Stimulated activated CD4-positive, alpha-beta T cell treated with anti-CD3 and anti-CD28 coated beads, TNF-alpha, amount 100 ng/mL, for 1 hour (primary cell): ENCODE measurements at places on chromosomes 3 and 15.

GRCh38 chr15:48823237-48823636 is 12.4 kb upstream of the CEP152 start:
- DNase-seq, result no peak

DNA sequence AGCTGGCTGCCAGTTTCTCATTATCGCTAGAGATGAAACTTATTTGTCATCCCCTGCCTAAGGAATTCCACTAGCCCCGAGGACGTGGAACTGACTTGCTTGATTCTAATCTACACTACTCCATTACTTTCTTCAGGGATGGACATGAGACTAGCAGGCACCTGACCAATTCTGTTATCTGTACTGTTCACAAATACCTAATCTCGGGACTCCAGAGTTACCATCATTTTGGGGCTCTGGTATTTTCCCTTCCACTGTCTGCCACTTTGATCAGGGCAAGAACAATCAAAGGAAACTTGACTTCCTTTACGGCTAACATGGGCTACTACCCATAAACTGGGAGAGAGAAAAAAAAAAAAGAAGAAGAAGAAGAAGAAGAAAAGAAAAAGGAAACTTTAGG is 27.8 kb downstream of the BMF start:
- no peak for DNase-seq

- DNase-seq, result peak; percentile 65
Measured at GRCh38 chr15:40843885-40844695, at the start of gene SPINT1. Gene SPINT1, plus strand, starts transcription at chr15:40844048. Its CDS starts 507 bp downstream, at chr15:40844555.

- no peak for DNase-seq
Measured at GRCh38 chr15:62452667-62453066, 287.6 kb upstream of the C2CD4B start.

DNA sequence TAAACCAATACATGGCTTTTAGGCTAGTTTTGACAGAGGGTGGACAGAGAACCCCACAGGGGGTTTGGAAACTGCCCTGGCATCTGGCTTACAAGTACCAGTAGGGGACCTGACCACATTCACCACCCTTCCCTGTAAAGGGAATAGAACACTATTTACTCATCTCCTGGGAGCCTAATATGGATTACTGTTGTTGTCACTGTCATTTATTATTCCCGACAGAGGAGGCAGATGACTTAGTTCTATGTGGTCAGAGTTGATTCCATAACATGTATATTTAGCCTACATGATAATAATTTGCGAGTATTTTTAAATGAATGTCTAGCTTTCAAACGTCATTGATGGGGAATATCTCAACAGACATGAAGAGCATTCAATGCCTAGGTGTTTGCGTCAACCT is 15.9 kb downstream of the ZBTB38 start:
- no peak for DNase-seq

- DNase-seq, result no peak
Measured at GRCh38 chr15:48858401-48858800, 19.5 kb upstream of the EID1 start.

GRCh38 chr3:65625305-65625704 is 413.4 kb downstream of the MAGI1 start:
- no peak for DNase-seq

- no peak for DNase-seq
Measured at GRCh38 chr3:45187694-45188141, 38.4 kb downstream of the TMEM158 start.

- DNase-seq, result no peak
Measured at GRCh38 chr3:64489361-64490044, 198.3 kb downstream of the ADAMTS9 start.

GRCh38 chr15:63379492-63380150 is 2.0 kb downstream of the CA12 start:
- no peak for DNase-seq

- DNase-seq, result no peak
Measured at GRCh38 chr3:51110586-51110985, 274.5 kb upstream of the MANF start.

GRCh38 chr3:160010578-160010977 is 21.9 kb downstream of the IL12A start:
- DNase-seq, result no peak

DNA sequence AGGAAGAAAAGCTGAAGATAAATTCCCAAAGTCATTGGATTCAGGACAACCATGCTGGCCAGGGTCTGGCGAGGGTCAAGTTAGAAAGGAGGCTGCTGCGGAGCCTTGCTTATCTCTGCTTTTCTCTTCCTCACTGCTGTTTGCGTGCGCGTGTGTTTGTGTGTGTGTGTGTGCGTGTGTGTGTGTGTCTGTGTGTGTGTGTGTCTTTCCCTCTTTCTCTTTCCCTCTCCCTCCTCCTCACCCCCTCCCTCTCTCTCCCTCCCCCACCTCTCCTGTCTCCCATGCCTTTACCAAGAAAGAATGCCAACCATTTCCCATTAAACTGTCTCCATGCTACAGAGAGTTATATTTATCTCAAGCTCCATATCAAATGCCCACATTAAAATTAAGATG is at the start of gene COLQ:
Gene COLQ (minus strand): TSS at position 134 of the 393 bp plus-strand sequence. CDS start 81 bp downstream, at position 53.
- DNase-seq, result no peak
